ENCODE measurements at places on chromosomes 11 and 22.

DNA sequence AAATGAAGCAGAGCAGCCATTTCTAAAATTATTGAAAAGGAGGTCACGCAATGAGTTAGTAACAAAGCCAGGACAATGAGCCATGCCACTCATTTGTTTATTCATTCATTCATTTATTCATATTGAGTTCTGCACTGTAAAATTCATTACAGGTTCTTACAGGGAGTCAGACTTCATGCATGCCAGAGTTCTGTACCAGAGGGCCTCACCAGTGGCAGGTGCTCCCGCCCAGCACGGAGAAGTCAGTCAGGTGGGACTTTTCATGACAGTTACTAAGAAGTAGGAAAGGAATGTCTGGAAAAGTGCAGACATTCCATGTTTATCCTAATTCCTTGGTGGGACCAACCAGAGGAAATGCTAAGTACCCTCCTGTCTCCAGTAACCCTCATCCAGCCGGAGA lies 217.5 kb upstream of the BLID start:
- DNase-seq = no peak

DNA sequence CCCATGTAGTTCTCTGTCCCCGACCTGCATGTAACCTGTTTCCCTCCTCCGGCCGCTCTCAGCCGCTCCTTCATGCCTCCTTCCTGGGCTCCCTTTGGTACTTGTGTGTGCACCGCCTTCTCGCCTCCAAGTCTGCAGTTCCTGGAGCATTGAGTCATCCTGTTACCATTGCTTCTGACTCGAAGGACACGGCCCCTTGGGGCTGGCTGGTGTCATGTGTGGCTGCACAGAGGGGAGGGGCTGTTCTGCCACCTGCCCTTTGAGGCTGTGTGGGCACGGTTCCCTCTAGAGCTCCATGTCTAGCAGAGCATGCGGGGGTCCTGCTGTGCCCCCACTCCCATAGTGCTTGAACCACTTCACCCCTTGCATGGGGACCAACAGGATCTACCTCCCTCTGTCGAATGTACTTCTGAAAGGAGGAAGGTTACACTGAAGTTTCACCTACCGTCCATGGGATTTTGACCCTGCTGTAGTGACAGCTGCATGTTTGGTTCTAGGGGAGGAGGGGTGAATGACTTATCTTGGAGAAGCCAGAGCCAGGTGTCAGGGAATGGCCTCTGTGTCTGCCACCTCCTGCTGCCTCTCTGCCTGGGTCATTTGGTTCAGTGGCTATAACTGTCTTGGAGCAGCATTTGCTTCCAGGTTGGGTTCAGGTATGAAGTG lies 39.6 kb downstream of the BCR start:
- DNase-seq = no peak

GRCh38 chr22:44312766-44313165 lies at the start of gene SHISAL1:
TSS of gene SHISAL1 (minus strand) at chr22:44312951. CDS start at chr22:44300945, 12,006 bp downstream.
- no peak for DNase-seq

- DNase-seq = no peak
Measured at GRCh38 chr11:44876906-44877305, 73.8 kb downstream of the TP53I11 start.

GRCh38 chr22:47497666-47498065 lies 735.2 kb downstream of the TBC1D22A start:
- DNase-seq = no peak
